ENCODE measurements at places on chromosomes 3 and 15.

- DNase-seq, result peak; percentile 44
Observed at GRCh38 chr3:154864947-154865346, 215.2 kb upstream of the MME start.

DNA sequence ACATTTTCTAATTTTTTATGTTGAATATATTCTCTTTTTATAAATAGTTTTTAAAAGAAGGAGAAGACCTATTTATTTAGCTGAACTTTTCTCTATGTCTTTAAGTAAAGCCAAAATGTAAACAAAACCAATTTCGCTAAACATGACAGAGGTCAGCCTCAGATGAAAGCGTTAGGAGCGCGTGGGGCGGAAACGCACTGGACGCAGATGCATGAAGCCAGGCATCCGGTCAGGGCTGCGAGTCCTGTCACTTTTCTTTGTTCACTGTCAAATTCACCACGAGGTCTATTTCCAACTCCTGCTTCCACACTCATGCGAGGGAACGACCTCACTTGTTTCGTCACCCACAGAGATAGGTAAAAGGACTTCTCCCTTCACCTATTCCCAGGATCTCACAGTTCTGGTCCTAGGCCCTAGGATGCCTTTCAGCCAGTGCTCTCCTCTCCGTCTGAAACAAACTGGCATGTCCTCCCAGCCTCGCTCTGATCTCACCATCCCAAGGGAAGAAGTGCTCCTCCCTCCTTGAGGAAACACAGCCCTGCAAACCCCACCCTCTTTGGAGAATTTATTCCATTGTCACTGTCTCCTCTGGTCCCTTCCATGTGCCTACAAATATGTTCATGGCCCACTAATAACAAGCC, 57.9 kb downstream of the ITGB5 start:
- DNase-seq, result peak; percentile 73

DNA sequence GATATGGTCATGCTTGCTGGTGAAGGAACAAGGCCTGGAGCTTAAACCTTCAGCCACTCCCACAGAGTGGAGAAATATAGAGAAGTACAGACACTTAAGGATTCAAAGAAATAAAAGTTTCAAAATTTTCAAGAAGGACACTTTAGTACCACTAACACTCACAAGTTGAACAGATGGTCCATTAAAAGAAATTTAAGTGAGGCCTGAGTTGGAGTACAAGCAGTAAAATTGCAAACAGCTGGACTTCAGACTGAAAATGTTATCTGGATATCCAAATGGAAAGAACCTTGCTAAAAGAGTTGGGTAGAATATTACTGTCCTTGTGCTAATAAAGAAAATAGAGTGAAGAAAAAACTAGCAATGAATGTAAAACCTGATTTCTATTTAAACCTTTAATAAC, 397.1 kb upstream of the KCNMB2 start:
- no peak for DNase-seq

DNA sequence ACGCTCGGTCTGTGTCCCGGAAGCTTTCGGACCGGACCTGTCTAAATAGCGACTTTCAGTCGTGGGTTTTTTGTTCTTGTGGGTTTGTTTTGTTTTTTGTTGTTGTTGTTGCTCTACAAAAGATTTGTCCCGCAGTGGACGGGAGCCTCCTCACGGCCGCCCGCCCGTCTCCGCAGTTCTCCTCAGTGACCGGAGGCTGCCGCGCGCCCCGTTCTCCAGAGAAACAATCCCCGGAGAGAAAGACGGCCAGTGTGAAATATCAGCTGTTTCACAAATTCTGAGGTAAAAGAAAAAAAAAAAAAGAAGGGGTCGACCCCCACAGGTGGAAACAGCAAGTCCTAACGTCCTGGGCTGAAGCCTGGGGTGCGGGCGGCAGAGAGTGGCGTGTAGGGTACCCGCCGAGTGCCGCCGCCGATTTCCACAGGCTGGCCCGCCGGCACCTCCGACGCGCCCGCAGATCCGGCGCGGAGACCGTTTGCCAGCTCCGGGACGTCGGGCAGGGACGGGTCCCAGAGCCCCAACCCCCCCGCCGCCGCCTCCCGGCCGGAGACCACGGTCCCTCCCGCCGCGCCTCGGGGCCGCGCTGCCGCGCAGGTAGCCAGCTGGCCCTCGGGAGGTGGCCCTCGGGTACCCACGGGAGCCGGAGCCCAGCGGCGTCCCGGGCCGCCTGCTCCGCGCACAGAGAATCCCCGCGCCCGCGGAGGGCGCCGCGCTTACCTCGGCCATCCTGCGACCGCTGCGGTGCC, 478 bp downstream of the BNC1 start:
- DNase-seq, result peak; percentile 50

GRCh38 chr15:78244101-78244500, 9.7 kb upstream of the ACSBG1 start:
- DNase-seq, result no peak

DNA sequence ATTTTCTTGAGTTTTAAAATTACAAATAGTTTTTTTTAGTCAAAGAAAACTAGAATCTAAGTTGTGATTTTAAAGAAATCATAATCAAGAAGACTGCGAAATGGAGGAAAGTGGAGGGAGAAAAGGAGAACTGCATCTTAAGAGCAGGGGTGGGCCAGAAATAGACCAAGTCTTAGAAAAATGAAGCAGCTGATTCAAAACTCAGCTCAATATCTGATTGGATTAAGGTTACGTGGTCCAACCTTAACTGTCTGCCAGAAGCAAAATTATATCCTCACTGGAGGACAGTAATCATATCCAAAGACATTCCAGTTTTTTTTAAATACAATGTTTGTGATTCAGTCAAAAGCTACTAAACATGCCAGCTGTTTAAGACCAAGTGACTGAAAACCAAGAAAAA, 41.4 kb downstream of the CHSY1 start:
- DNase-seq, result no peak

DNA sequence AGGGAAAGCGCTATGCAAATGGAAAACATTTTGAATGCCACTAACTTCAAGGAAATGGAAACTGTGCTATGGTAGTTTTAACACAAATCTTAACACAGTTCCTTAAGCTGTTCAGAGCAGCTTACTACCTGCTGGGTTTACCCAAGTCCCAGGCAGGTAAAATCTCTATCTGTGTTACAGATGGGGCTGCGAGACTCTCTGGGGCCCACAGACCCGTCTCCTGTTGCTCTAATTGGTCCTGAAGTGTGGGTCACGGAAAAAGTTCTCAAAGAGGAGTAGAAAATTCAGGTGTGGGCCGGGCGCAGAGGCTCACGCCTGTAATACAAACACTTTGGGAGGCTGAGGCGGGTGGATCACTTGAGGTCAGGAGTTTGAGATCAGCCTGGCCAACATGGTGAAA, 16.9 kb upstream of the ZFYVE19 start:
- no peak for DNase-seq

DNA sequence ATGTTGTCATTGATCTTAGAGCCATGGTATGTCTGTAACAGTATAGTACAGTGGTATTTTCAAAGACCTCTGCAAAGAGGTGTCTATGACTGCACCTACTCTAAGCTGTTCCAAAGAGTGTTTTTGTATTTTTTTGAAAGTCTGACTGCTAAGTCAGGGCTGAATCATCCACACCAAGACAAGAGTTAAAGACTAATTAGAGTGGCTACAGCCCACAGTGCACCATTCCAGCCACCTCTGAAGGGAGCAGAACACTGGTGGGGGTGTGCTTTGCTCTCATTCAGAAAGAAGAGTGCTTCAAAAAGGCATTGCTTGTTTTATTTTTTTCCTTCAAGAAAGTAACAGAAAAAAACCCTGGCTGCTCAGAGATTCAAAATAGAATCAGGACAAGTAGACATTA, 301.4 kb downstream of the GABRG3 start:
- DNase-seq, result no peak

GRCh38 chr3:169072494-169072893, 591.0 kb downstream of the MECOM start:
- peak; percentile 37 for DNase-seq

- DNase-seq, result no peak
Observed at GRCh38 chr15:92676561-92676960, 21.0 kb upstream of the FAM174B start.

DNA sequence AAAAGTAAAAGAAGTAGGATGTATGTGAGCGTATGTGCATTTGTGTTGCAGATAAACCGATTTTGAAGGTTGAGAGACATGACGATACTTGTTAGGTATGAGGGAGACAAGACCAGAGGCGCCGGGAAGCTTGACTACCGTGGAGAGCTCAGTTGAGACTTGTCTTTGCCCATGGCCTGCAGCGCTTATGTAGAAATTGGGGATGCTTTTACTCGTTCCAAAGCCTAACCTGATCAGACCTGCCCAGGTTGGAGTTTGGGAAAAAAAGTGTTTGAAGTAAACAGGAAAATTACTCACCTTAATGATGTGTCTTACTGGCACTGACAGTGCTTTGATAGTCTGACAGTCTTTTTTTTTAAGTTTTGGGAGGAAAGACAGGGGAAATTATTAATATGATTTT, 202.8 kb downstream of the TP63 start:
- no peak for DNase-seq

- peak; percentile 59 for DNase-seq
Observed at GRCh38 chr3:126468028-126468891, 7.4 kb downstream of the ZXDC start.

- no peak for DNase-seq
Observed at GRCh38 chr3:25420147-25420546, 7.9 kb upstream of the RARB start.

Measured in AG20443 (cell line).